Cerebellar cortex (tissue), 1 donor: ENCODE measurements at places on chromosomes 7 and 10.

DNA sequence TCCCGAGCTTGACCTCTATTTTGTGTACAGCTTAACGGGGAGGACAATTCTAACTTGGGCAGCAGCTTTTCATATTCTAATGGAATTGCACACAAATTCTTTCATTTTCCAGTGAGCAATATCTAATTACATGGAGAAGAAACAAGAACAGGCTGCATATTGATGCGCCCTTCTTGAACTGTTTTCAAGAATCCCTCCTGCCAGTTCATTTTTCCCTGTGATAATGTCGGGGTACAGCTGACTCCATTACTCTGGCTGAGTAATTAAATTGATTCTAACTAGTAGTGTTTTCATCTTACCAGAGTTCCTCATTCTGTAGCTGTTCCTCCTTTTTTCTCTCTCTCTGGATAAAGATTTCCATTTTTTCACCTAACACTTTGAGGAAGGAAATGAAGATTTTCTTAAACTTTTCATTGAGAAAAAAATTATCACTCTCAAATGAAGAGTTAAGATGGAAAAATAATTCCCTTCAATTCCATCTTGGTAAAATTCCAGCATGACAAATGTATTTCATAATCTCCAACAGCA, 190.9 kb downstream of the FANK1 start:
- DNase-seq, result no peak

DNA sequence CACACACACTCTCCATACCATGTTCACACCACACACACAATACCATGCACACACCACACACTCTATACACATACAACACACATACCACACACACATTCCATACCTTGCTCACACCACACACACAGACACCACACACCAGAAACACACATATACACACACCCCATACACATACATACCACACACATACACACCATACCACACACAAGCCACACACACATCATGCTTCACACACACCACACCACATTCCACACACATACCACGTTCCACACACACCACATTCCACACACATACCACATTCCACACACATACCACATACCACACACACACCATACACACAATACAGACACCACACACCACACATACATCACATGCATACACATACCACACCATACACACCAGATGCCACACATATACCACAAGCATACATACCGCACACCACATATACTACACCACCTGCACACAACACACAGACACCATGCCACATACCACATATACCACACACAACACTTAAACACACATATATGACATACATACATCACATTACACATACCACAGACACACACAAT, 282.7 kb downstream of the POU6F2 start:
- DNase-seq, result no peak

DNA sequence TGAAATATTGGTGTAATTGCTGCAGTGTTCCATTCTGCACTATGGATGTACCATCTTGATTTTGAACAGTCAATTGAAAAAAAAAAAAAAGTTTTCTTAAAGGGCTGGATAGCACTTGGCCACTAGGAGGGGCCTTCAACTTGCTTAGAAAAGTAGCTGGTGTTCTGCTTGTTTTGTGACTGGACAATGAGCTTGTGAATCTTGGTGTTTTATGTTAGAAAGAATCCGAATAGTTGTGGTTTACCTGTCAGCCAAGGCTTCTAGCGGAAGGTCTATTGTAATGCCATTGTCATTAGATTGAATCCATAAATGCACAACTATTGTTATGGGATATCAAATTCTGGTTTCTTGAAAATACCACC, 77.1 kb downstream of the BMPER start:
- DNase-seq, result no peak

DNA sequence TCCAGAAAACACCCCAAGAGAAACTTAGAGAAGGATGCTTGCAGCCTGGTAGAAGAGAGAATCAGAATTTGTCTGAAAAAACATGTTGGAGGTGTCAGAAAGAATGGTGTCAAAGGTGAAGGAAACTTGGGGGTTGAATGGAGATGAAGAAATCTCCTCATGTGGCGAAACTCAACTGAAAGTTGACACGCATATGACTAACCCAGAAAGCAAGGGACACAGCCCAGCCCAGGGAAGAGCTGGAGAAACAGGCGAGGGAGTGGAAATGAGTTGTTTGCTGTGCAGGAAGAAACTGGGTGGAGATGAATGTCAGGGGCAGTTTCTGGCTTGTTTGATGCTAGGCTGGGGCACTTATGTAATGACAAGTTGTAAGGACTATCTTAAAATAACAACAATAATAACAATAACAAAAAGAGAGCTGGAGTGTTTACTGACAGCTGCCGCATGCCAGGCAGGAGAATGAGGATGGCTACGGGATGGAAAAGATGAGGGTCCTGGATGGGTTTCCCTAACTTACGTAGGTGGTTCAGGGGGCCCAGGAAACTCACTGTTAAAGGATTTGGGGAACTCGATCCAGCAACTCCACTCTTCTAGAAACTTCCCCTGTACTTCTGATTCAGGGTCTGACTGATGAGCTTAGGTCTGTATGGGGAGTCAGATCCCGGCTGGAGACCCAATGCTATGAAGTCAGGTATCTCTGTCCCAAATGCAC, 57.4 kb downstream of the MAP3K8 start:
- DNase-seq, result no peak

DNA sequence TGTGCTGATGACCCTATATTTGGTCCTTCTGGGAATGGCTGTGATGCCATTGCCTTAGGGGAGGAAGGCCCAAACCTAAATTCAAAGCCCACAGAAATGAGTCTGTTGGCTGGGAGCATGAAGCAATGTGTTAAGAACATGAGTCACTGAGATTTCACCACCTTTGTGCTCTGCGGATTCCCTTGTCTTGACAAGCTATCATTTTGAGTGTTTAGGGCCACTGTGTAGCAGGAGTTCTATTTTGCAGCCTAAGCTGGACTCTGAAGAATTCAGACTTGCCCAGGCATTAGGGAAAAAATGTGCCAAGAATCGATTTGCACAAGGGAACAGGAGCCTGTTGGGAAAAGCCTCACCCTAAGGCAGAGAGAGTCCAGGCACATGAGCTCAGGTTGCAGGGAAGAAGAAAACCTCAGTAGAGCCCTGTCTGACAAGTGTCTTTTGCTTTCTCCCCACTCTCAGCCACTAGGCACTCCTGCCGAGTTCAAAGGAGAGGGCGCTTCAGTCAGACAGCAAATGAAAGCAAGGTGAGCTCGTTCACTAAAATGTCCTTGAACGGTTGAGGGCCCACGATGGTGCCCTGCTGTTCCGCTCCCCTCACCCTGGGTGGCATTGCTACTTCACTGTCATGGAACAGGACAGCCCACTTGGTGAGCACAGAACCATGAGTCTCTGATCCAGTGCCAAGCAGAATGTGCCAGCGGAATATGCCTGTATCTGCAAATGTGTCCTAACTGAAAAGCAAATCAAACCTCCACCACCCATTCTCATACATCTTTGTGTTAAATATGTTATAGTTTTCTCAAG, 93.6 kb downstream of the PRLHR start:
- DNase-seq, result no peak

- no peak for DNase-seq
Observed at GRCh38 chr10:19658131-19658530, 158.1 kb upstream of the PLXDC2 start.

DNA sequence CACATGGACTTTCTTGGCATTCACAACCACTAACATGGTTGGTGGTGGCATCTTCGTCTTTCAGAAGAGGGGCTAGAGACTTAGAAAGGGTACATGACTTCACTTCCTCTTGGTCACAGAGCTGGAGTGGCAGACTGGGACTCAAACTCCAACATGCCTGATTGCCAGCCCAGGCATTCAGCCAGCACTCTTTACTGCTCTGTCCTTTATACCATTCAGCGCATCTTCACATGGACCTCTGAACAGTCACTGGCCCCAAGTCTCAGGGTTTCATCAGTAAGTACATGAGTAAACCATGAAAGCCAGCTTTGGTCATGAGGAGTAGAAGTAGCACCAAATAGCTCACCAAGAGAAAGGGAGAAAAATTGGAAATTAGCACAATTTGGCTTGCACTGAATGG, 148.4 kb upstream of the KLF14 start:
- no peak for DNase-seq

- no peak for DNase-seq
Observed at GRCh38 chr7:37927773-37928444, 7.5 kb downstream of the EPDR1 start.

DNA sequence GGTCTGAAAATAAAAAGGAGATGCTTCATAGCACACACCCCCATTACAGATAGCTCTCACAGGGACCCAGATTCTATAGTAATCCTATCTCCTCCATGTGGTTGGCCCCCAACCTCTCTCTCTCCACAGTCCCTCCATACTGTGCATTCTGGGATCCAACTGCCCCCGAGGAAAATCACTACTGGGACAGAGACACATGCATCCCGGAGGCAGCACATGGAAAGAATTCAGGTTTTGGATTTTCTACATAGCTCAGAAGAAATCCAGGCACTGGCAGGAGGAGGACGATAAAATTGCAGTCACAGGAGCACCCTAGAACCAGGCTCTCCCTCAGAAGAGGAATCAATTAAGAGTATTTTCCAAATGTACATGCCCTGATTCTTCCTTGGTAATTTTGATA, 239.5 kb downstream of the ELMO1 start:
- DNase-seq, result no peak

DNA sequence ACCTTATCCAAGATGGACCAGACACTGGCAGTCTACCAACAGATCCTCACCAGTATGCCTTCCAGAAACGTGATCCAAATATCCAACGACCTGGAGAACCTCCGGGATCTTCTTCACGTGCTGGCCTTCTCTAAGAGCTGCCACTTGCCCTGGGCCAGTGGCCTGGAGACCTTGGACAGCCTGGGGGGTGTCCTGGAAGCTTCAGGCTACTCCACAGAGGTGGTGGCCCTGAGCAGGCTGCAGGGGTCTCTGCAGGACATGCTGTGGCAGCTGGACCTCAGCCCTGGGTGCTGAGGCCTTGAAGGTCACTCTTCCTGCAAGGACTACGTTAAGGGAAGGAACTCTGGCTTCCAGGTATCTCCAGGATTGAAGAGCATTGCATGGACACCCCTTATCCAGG, 13.4 kb downstream of the LEP start:
- no peak for DNase-seq

DNA sequence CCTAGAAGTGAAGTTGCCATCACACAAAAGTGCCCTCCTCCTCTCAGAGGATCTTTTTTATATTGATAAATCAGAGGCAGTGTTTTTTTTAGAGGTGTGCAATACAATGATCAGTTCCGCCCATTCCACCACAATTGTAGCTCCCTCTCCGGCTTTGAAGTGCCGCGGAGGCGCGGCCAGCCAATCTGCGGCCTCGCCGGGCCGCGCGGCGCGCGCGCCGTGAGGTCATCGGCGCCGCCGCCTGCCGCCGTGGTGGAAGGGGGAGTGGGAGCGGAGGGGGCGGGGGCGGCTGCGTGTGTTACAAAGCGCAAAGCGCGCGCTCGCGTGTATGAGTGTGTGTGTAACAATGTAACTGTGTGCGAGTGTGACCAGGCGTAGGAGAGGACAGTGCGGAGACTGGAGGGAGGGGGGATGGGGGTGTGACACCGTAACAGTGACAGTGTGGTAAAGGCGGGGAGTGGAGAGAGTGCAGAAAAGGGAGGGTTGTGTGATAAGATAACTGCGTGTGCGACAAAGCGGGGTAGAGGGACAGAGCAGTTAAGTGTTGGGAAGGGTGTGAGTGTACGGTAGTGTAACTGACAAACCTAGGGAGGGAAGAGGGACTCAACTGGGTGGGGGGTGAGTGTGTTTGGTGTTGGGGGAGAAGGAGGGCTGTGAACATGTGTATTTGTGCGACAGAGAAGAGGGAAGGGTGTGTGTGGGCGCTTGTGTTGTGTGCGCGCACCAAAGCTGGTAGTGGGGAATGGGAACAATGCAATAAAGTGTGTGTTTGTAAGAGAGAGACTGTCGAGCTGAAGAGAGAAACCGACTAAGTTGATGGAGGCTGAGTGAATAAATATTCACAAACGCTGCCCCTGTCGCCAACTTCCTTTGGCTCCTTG, at the start of gene SP8:
SP8 (minus strand) TSS at position 108 of the 881 bp plus-strand sequence; CDS start at position 20, 88 bp downstream.
- DNase-seq, result no peak

GRCh38 chr10:77398558-77398957, 239.1 kb downstream of the KCNMA1 start:
- no peak for DNase-seq

GRCh38 chr10:22340329-22341189, 4.7 kb upstream of the SPAG6 start:
- DNase-seq, result peak; percentile 66

GRCh38 chr10:59880971-59881510, 25.3 kb downstream of the CCDC6 start:
- no peak for DNase-seq

- DNase-seq, result no peak
Observed at GRCh38 chr10:72204296-72204695, 11.5 kb upstream of the ANAPC16 start.

- DNase-seq, result no peak
Observed at GRCh38 chr7:20574784-20575720, 40.4 kb upstream of the ABCB5 start.

DNA sequence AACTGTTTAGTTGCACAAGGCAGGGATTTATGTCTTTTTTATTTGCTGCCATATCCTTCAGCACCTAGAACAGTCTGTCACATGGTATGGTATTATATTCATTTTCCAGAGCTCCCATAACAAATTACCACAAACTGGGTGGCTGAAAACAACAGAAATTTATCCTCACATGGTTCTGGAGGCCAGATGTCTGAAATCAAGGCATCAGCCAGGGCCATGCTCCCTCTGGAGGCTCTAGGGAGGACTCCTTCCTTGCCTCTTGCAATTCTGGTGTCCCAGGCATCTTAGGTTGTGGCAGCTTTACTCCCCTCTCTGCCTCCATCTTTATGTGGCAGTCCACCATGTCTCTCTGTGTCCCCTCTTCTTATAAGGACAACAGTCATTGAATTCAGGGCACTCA, 43.1 kb downstream of the MET start:
- no peak for DNase-seq

GRCh38 chr7:85023916-85024315, 162.9 kb downstream of the SEMA3D start:
- DNase-seq, result no peak

GRCh38 chr7:129605960-129606614, 5.4 kb upstream of the NRF1 start:
- DNase-seq, result no peak

GRCh38 chr10:11581213-11581612, 30.2 kb downstream of the USP6NL start:
- no peak for DNase-seq

GRCh38 chr7:76304888-76305375, 2.5 kb downstream of the HSPB1 start:
- DNase-seq, result peak; percentile 88

DNA sequence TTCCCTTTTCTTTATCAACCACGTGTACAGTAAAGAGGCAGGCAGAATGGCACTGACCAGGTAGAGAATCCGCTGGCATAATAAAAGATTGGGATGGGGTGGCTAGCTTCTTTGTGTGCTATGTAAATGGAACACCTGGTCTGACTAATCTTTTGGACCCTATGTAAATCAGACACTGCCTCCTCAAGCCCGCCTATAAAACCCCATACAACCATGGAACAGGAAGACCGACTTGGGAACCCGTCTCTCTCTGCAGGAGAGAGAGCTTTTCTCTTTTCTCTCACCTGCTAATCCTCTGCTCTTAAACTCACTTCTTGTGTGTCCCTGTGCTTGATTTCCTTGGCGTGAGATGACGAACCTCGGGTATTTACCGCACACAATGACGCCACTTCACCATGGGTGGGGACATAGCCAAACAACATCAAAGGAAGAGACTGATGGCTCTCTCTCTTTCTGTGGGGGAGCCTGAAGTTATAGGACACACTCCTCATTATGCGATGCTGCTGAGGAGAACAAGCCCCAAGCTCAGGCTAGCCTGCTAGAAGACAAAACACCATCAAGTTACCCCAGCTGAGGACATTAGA, 94.2 kb downstream of the ARL5B start:
- DNase-seq, result no peak

- DNase-seq, result no peak
Observed at GRCh38 chr10:84294766-84295447, 33.5 kb upstream of the CCSER2 start.
